HepG2 (cell line): ENCODE measurements at places on chromosomes 2 and 18. TPM values are rescaled to one million over a fixed set of nuclear protein-coding genes. Genes with fewer than 3 reads are reported as not detected.

DNA sequence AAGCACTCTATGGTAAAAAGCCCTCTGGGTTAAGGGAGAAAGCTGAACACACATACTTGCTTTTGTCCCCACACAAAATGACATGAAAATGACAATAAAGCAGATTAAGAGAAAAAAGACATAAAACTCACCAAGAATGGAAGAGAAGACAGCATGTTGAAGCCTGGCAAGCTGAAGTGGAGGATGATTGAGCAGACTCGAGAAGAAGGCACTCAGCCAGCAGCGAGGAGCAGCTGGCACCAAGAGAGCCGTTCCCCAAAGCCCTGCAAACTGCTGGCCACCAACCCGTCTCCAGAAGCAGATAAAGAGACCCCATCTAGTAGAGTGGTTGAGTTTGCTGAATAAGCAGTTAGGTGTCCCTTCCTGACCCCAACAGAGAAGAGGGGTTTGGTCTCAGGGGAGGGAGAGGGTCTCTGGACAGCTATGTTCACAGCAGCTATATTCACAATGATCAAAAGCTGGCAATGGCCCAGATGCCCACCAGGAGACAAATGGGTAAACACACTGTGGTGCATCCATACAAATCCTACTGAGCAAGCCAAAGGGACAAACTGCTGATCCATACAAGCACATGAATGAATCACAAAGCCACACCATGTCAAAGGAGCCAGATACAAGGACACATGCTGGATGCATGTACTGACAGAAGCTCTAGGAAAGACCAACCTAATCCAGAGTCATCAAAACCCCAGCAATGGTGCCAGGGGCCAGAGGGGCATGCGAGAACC lies 36.9 kb downstream of the FAM168B start:
- DNase-seq: no peak

DNA sequence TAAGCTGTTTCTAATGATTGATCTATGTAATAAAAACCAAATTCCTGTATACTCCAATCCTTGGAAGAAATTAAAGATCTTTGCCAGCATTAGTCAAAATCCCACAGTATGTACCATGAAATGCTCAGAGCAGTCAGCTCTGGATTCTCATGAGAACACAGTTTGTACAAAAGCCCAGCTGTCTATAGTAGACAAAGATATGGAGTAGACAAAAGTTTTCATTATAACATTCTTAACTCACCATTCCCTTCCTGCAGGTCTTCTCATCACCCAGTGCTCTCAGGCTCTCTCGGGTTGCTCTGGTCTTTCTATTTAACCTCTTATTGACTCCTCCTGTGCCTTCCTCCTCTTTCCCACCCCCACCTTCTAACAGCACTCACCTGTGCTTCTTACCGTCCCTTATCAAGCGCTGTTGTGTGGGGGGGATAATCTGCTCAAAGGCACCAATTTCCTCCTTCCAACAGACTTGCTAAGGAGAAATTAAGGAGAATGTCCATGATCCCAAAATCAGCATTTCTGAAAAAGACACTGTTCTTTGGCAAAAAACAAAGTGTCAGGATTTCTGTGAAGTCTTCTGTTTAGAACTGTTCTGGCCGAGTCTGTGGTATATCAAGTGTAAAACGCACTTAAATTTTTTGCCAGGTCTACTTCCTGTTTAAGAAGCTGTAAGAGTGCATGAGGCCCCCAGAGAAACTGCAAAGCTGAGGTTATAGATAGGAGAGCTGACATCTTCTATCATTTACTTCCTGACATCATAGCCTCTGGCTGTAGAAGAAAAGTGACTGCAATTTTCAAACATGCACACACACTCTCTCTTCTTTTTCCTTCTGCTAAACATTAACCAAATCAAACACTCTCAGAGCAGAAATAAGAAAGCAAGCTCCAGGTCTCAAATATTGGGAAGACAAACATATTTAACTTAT lies 144.1 kb downstream of the EVA1A start:
- DNase-seq: no peak

DNA sequence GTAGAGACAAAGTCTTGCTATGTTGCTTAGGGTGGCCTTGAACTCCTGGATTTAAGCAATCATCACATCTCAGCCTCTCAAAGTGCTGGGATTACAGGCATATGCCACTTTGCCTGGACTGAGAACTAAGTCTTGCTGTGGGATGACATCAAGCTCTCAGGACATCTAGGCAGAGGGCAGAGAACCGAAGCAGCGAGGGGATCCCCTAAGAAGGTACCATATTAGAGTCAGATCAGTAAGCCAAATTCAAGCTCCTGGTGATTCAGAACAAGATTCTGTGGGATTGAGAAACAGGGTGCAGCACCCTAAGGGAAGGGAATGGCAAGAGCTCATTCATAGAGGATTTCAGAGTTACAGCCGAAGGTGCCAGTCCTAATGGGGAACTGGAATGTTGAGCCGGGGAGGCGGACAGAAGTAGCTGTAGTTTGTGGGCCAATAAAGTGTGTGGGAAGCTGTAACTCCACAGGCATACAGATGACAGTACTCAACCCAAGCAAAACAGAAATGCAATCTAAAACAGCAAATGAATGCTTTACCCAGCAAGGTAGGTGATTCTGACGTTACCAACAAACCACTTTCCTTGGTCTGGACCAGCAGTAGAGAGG lies 30.9 kb downstream of the EPHA4 start:
- no peak for DNase-seq

GRCh38 chr2:80638783-80639182 lies 334.2 kb upstream of the LRRTM1 start:
- no peak for DNase-seq

Gene TCF7L1
- total RNA-seq: 0.04 and 0.08 TPM in 2 replicates

DNA sequence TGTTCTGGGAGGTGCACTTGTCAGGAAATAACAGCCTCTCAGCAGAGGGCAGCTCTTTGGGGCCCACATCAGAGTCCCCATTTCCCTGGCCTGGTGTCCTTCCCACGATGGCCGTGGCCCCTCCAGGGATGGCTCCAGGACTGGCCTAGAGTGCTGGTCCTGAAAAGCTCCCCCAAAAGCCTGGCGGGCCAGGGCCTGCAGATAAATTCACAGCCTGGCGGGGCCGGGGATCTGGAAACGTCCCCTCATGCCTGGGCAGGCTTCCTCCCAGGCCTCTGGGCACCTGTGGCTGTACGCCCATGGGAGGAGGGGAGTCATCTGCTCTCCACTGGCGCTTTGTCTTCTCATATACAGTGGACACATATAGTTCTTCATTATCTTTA lies 52.6 kb upstream of the HS6ST1 start:
- no peak for DNase-seq

- no peak for DNase-seq
These were observed 271.2 kb downstream of the GLI2 start for GRCh38 chr2:121006743-121007489.
